ENCODE measurements at places on chromosomes 1 and 21. TPM values are rescaled to one million over a fixed set of nuclear protein-coding genes. Genes with fewer than 3 reads are reported as not detected.

DNA sequence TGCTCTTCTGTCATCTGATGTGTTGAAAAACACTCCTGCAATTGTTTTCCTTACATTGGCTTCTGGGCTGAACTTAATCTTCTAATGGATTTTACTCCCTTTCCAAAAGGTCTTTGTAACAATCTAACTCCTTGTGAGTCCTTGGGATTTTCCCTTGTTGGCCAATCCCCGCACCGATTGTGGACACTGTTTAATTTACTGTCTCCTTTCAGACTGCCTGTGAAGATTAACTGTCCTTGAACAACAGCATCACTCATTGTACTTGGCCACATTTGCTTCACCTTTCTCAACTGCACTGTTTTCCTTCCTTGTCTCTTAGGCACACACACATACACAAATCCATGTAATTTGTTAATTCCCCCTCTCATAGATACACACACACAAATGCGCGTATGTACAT is 120.4 kb downstream of the SPATA46 start:
- no peaks in the 10 kb centered on the region for H3K27me3 ChIP-seq
- 0 out of 2 replicates have a peak, but pooled peaks cover 7% of the 10 kb centered on the region for H3K4me1 ChIP-seq
- H3K36me3 ChIP-seq, result no peaks in the 10 kb centered on the region
- H3K4me3 ChIP-seq, result no peak overlapping the region
- no peak overlapping the region for H3K27ac ChIP-seq

DNA sequence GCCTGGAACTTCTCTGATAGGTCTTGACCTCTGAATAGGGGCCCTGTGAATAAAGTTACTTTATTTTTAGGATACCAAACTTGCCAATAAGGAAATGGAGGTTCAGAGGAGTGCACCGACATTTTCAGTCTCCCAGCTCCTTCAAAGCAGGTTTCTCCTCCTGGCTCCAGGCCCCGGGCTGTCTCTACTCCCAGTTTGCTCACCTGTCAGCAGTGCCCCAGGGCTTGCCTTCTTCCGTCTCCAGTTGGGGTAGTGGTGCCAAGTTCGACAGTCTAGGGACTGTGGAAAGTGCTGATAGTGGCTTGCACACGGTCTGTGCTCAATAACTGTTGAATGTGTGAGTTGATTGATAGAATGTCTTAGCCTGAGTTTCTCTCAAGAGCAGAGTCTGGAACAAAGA is 149.2 kb downstream of the ACTL8 start:
- H3K27me3 ChIP-seq, result no peaks in the 10 kb centered on the region
- no peak for DNase-seq
- H3K4me3 ChIP-seq, result no peak overlapping the region
- H3K27ac ChIP-seq, result no peak overlapping the region

DNA sequence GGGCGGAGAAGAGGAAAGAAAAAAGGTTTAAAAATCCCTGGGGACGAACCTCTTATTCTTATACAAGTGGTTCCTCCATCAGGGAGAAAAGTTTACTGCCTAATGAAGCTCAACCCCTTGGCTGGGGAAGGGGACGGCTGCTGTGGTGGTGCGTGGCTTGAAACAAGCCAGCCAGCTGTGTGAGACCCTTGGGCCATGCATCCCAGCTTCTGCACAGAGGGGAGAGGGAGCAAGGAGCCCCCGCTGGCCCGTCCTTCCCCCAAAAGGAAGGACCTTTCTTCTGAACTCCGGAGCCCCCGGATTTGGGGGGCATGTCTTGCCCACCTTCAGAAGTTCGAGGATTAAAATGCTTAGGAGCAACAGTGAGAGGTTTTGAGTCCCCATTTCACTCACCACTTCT is 67.3 kb downstream of the STUM start:
- H3K27me3 ChIP-seq, result no peaks in the 10 kb centered on the region
- DNase-seq, result no peak
- no peaks in the 10 kb centered on the region for H3K4me1 ChIP-seq
- no peak overlapping the region for H3K4me3 ChIP-seq

DNA sequence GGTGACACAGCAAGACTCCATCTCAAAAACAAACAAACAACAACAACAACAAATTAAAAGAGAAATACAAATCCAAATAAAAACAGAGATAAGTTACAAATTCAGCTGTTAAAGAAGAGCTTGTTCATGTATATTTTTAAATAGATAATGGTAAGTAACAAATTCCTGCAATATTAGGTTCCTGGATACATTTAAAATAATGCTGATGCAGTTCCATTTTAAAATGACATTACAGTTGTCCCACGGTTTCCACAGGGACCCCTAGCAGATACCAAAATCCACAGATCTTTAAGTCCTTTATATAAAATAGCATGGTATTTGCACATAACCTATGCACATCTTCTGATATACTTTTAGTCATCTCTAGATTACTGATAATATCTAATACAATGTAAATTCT is 61.5 kb downstream of the ABL2 start:
- H3K36me3 ChIP-seq, result no peaks in the 10 kb centered on the region
- H3K4me1 ChIP-seq, result peaks cover 6% of the 10 kb centered on the region
- H3K4me3 ChIP-seq, result no peak overlapping the region

DNA sequence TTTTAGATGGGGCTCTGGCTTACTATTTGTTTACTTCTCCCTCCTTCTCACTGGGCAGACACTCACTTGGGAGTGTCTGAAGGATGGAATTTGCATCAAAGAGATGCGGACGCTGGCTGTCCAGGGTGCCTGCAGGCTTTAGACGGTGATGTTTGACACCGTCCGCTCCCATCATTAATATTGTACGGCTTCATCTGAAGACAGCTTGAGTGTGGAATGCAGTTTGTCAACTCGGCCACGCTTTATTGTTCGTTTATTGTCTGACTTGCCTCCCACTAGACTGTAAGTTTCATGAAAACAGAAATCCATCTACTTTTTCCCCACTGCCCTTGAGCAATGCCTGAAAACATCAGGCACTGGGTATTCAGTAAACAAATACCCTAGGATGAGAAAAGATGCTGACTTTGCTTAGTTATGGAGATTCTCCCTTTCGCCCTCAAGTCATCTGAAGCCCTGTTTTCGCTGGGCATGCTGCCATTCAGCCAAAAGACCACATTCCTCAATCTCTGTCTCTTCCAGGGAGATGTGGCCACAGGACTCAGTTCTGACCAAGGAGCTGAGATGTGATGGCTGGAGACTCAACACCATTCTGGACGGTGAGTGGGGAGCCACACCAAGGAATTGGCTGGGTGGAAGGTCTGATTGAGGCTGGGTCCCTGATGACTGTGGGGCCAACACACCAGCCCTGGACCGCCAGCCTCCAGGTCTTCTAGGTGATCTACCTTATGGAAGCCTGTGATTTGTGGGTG is 87.6 kb downstream of the BCAR3 start:
- no peak overlapping the region for H3K4me3 ChIP-seq
- no peaks in the 10 kb centered on the region for H3K27me3 ChIP-seq
- H3K36me3 ChIP-seq, result no peaks in the 10 kb centered on the region
- H3K4me1 ChIP-seq, result peaks cover 35% of the 10 kb centered on the region

GRCh38 chr1:206798384-206798996 is 26.2 kb upstream of the IL10 start:
- no peaks in the 10 kb centered on the region for H3K4me1 ChIP-seq
- no peak overlapping the region for H3K4me3 ChIP-seq
- no peak for DNase-seq
- H3K27ac ChIP-seq, result no peak overlapping the region
- no peaks in the 10 kb centered on the region for H3K27me3 ChIP-seq

GRCh38 chr1:227374846-227375245 is 56.6 kb upstream of the CDC42BPA start:
- no peak overlapping the region for H3K27ac ChIP-seq
- no peaks in the 10 kb centered on the region for H3K36me3 ChIP-seq
- no peak for DNase-seq
- no peak overlapping the region for H3K4me3 ChIP-seq

DNA sequence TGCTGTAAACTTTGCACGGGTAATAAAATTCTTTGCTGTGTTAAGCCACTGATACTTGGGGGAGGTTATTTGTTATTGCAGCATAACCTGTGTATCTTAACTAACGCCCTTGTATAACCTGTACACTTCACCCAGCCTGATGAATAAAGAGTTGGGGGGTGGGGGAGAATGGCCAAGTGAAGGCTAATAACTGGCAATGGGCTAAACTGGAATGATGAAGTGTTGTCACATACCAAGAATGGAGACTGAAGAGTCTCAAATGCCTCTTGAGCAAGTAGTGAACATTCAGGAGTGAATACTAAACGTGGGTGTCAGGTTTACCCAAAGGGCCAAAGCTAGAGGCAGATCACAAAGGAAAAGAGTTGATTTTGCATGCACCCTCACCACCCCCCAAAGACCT is 169.4 kb downstream of the C1orf94 start:
- H3K4me3 ChIP-seq, result no peak overlapping the region
- no peaks in the 10 kb centered on the region for H3K36me3 ChIP-seq
- H3K4me1 ChIP-seq, result no peaks in the 10 kb centered on the region
- H3K27me3 ChIP-seq, result no peaks in the 10 kb centered on the region
- no peak for DNase-seq

DNA sequence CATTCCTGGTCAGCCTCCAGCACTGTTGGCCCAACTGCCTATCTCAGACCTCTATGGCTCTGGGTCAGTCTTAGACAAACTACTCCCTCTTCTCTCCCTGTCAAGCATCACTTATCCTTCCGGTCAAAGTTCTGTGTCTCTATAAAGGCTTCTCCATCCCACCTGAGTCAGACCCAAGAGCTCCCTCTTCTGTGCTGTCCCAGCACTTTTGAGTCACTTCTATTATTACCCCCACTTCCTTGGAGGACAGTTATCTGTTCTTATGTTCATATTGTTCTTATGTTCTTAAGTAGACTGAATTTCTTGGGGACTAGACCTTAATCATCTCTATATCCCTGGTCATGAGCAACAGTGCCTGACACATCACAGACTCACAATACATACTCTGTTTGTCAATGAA is 29.2 kb upstream of the IL10 start:
- H3K27ac ChIP-seq, result no peak overlapping the region
- no peaks in the 10 kb centered on the region for H3K36me3 ChIP-seq
- no peaks in the 10 kb centered on the region for H3K4me1 ChIP-seq

The KMO gene
- polyA plus RNA-seq, result 0.05 TPM

The FAM163A gene
- not detected for polyA plus RNA-seq

The FCRL2 gene
- polyA plus RNA-seq, result not detected

The ALX3 gene
- not detected for polyA plus RNA-seq

The IRF6 gene
- polyA plus RNA-seq, result 4.5 TPM

The ATP13A2 gene
- polyA plus RNA-seq, result 31.8 TPM
